Suppressor macrophage treated with lipopolysaccharide for 1 hour (primary cell): ENCODE measurements at places on chromosomes 5 and 9.

DNA sequence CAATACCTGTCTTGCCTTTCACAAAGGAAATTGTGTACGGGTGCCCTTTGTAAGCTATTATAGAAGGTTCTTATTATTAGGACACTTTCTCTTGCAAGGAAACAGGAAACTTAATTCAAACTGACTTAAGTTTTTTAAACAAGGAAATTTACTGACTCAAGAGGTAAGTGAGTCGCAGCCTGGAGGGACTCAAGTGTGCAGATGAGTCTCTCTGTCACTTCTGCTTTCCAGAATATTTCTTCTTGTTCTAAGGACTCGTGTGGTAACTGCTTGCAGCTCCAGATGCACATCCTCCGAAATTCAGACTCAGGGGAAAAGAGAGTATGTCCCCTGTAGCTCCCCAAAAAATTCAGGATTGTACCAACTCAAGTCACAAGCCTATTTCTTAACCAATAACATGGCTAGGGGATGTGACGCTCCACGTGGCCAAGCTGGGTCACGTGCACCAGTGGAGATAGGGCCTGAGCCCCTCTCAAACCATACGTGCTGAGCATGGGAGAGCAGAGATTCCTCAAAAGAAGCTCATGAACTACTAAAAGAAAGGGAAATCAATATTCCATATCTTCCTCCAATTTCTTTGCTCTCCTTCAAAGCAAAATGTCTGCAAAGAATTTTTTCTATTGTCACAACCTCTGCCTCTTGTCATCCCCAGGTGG, 49.2 kb upstream of the ERCC6L2 start:
- DNase-seq = peak; percentile 49

DNA sequence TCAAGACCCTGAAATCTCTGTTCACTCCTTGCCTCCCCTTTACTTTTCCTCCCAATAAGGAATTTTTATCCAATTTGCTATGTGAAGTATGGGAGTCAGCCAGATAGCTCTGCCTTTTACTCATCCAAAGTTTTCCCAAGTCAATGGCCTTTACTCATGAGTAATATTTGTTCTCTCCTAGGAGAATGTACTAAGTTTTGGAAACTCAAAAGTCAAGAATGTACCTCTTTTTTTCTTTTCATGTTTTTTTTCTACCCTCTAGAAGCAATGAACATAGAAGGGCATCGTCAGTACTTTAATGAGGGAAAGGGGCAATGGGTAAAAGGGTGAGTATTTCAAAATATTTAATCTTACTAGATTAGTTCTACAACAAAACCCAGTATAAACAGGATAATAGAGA, 140.2 kb upstream of the SGCD start:
- no peak for DNase-seq

DNA sequence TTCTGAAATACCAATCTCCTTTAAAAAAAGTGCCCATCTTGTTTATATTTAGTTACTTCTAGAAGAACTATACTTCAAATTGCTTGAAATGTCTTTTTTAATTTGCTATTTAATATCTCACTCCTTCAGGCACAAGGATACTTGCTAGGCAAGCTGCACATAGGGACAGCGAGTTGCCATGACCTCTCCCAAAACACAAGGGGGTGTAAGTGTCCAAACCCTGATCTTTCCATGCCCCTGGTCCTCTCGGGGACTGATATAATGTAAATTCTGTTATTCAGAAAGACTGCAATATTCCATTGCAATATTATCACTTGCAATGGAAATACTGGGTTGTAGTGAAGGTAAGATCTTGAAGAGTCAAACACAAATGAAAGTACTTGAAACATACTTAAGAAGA, 480.4 kb downstream of the CETN3 start:
- DNase-seq = no peak

DNA sequence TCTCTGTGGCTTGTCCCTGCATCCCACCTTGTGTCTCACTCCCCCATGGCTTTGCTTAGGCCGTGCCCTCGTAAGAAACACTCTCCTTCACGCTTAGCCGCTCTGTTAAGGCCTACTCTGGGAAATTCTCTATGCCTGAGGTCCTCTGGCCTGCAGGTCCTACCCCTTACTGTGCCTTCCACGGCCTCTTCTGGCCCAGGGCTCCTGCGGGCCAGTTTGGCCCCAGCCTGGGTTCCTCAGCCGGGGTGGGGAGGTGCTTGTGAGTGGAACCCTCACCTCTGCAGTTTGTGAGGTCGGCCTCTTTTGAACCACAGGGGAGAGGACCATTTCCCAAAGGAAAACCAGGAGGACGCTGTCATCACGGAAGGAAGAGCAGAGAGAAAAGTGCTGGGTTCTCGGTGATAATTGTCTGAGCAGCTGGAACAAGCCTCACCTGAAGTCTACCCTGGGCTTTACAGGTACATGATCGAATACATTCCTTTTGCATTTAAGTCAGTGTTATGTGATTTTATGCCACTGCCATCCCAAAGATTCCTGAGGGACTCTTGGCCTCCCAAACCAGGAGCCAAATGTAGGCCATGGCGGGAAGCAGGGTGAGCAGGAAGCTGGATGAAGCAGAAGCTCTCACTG, 28.8 kb upstream of the GFPT2 start:
- no peak for DNase-seq

DNA sequence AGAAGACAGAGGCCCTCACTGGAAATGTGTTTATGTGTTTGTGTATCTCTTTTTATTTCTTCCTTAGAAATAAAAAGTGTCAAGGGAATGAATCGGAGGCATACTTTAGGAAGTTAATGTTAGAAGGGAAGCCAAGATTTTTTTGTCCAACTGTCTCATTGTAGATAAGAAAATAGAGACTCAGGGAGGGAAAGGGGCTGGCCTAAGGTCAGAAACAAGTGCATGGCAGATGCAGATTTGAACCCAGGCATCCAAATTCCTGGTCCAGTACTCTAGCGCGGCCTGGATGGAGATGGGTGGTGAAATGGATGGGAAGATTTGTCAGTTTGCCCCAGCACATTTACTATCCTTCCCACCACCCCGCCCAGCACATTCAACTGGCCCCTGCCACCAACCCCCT, 19.8 kb upstream of the TNIP1 start:
- no peak for DNase-seq

- no peak for DNase-seq
Observed at GRCh38 chr5:149796836-149797235, 66.7 kb downstream of the PPARGC1B start.

DNA sequence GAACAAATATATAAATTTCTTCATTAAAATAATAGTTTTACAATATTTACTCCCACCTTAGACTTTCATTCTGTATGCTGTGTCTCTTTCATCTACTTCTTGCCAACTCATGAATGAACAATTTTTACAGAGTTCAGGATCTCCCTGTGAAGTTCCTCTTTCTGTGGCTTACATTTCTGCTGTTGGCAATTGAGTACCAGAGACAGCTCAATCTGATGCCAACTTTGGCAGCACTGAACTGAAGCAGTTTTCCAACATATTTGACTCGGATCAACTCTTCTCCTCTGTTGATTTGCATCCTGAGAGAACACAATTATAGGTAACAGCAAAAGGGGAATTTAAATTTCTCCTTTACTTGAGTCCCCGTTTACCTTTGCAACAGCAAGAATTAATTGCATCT, 1262.2 kb downstream of the EFNA5 start:
- DNase-seq = no peak

GRCh38 chr5:174581894-174582293, 142.5 kb upstream of the MSX2 start:
- no peak for DNase-seq

DNA sequence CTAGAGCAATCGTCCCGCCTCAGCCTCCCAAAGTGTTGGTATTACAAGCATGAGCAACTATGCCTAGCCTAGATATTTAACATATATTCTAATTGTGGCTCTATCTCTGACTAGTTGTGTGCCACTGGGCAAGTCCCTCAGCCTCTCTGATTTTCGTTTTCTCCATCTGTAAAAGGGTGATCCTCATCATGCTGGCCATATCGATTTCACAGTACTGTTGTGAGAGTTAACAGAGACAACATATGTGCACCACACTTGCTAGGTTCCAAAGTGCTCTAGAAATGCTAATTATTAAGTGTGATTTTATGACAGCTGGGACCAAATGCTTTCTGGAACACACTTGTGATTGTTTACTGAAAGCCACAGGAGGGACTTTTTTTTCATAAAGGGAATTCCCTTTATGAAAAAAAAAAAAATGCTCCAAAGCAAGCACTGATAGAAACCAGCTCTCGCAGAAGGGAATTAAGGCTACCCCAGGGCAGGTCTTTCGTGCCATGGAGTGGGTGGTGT, 78.5 kb upstream of the EPB41L4B start:
- no peak for DNase-seq

DNA sequence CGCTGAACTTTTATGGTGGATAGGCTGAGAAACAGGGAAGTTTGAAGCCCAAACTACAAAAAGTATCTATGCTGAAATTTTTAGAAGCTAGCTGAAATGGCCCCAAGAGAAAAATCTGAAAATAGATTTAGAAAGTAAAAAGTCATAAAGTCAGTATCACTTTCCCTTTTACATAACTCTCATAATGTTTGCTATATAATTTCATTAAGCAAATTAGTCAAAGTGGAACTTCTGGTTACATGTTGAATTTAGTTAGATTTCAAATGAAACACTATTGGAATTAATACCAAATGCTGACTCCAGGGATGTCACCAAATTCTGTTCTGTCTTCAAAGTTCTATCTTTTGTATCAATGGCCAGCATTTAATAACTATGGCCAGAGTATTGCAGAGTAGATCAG, 126.9 kb downstream of the TTC39B start:
- DNase-seq = no peak

GRCh38 chr9:127128341-127129072, 6.1 kb upstream of the ANGPTL2 start:
- peak; percentile 80 for DNase-seq

DNA sequence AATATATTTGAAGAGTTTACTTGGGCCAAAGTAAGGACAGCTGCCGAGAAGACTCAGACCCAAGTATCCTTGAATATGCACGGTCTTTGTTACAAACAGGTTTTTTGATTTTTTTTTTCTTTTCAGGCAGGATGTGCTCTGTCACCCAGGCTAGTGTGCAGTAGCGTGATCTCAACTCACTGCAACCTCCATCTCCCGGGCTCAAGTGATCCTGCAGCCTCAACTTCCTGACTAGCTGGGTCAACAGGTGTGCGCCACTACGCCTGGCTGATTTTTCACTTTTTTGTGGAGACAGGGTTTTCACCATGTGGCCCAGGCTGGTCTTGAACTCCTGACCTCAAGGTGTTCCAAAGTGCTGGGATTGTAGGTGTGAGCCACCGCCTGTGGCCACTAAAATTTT, 27.4 kb downstream of the JMY start:
- DNase-seq = no peak

GRCh38 chr5:112279082-112279481, 140.0 kb downstream of the EPB41L4A start:
- no peak for DNase-seq

DNA sequence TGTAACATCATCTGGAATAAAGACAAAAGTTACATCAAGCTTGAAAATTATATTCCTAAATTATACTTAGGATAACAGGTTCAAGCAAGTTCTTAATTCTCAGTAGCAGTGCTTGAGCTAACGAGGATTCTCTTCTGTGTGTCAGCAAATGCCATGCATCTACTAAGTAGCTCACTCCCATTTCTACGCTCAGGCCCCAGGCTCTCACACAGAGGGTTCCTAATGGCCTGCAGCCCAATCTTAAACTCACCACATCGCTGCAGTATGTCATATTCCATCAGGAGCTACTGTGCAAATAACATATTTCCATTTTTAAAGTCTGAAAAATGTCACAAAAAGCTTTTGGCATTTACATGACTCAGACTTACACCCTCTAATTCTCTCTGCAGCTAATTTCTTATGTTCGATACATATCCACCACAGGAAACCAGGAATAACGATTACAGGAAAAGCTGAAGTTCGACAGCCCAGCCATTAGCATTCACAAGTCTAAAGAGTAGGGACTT, 474.8 kb downstream of the EFNA5 start:
- no peak for DNase-seq

DNA sequence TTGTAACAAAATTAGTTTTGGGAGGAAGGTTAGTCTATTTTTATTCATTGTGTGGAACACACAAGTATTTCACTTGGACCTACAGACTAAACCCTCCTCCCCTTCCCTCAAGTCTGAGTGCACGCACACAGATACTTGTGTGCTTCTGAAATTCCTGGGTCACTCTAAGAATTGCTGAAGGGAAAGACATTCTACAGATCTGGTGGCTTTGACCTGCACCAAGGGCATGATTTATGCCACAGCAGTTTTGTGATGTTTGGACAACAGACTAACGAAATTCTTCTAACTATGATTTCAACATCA, 150.5 kb downstream of the ARL15 start:
- DNase-seq = no peak

DNA sequence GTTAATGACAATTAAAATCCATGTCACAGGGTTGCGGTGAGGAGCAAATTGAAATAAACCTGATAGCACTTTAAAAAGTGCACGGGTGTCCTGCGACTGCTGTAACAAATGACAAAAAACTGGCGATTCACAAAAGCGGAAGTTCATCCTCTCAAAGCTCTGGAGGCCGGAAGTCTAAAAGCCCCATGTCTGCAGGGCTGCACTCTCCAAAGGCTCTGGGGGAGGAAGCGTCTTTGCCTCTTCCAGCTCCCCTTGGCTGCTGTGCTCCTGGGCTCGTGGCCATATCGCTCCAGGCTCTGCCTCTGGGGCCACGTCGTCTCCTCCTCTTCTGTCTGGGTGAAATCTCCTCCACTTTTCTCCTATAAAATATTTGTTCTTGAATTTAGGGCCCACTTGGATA, 273.9 kb upstream of the IRX2 start:
- no peak for DNase-seq

- DNase-seq = no peak
Observed at GRCh38 chr9:111610149-111610548, 10.7 kb upstream of the PTGR1 start.

DNA sequence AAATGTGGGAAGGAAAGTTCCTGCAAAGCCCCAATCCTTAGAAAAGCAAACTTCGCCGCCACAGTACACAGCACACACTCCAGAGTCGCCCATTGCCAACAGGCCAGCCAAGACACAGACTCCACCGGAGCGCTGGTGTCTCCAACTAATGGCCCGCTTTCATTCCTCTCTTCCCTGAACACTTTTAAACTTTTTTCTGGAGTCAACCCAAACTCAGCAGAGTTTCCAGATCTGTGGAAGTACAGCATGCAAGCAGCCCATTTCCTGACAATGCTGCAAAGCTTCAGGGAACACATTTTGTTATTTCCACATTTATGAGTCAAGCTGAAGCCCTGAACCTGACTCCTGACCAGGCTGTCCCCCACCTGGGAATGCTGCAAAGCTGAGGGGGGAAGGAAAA, 351.9 kb downstream of the NFIB start:
- DNase-seq = no peak

DNA sequence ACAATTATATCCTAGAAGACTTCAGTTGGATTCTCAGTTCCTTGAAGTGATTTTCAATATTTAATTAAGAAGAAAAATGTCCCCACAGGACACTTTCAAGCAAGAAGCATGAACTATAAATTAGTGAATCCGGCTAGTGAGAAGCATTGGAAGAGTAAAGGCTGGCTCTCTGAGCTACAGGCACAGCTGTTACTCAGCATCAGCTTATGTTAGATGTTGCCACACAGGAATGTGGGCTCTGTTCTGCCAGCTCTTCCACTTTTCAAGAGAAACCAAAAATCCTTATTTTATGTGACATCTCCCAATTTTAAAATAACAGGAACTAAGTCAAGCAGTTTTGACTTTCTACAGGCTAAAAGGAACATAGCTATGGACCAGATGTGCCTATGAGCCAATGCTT, 14.9 kb downstream of the ZNF474 start:
- DNase-seq = no peak

GRCh38 chr9:6590772-6591384, 54.7 kb downstream of the GLDC start:
- DNase-seq = no peak
